Activated CD4-positive, CD25-positive, alpha-beta regulatory T cell treated with anti-CD3 and anti-CD28 coated beads, Interleukin-2, amount 50 U/mL, for 72 hours (primary cell): ENCODE measurements at places on chromosomes 12 and 14.

- no peak for DNase-seq
Measured at GRCh38 chr12:39287817-39288216, 155.1 kb downstream of the KIF21A start.

- DNase-seq = no peak
Measured at GRCh38 chr12:26746121-26746714, 86.8 kb downstream of the ITPR2 start.

GRCh38 chr14:101151226-101151926, 247.9 kb upstream of the RTL1 start:
- no peak for DNase-seq

DNA sequence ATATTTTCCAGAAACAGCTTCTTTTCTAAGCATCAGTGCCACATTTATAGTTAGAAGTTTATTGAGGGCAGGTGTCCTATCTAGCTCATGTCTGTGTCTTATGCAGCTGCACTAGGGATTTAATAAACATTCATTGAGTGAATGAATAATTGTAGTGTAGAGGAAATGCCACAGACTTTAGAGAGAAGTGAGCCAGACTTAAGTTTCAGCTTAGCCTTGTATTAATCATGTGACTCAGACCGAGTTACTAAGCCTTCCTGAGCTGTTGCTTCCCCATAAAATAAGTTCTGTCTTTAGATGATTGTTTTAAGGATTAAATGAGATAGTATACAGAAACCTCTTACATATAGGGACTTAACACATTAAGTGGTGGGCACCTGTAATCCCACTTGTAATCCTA, 236.1 kb upstream of the DDHD1 start:
- no peak for DNase-seq

DNA sequence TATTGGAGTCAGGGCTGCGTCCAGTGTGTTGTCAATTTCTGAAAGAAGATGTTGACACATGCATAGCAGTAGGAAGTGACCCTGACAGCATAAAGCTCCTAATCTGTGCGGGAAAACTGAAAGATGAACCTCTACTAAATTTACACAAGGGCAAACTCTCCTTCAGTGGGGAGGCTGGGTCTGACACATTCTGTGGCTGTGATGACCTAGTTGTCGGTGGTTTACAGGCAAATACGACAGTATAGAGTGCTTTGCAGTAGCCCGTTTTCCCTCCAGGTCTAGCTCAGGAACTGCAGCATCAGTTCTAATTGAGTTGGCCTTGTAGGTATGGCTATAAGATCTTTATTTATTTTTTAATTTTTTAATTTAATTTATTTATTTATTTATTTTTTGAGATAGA, 14.8 kb upstream of the GABARAPL1 start:
- DNase-seq = no peak
